ENCODE measurements at places on chromosomes 12 and 14.
A peak's percentile ranks its signal among the peaks of the same experiment; 100 is the strongest.

- no peak for DNase-seq
These were observed 3.6 kb upstream of the KRT72 start for GRCh38 chr12:52604859-52605258.

GRCh38 chr12:67067453-67068203 lies 201.5 kb upstream of the CAND1 start:
- DNase-seq, result no peak

- DNase-seq, result no peak
These were observed 28.1 kb upstream of the ADGRD1 start for GRCh38 chr12:130925666-130926015.

GRCh38 chr14:61610900-61611299 lies 84.4 kb upstream of the HIF1A start:
- no peak for DNase-seq

DNA sequence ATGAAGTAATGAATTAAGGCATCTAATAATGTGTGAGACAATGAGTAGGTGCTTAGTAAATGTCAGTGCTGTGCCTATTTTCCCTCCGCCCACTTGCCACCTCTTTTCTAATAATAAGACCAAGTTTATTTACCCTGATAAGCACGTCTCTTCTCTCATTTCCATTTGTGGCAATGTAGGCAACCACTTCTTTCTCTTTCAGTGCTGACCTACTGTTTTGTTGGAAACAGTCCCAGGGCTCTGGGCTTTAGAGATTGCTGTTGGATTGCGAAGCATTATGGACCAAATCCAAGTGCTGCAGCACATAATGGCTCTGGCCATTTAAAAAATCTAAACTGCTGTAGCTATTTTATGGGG lies 141.3 kb upstream of the PLEKHG7 start:
- no peak for DNase-seq

- no peak for DNase-seq
These were observed 82.4 kb upstream of the CCND2 start for GRCh38 chr12:4191149-4191548.

- peak; percentile 95 for DNase-seq
These were observed at the start of gene TMX1 for GRCh38 chr14:51239813-51240803. TSS of gene TMX1 (plus strand) at chr14:51240247. CDS start at chr14:51240293, 46 bp downstream.

DNA sequence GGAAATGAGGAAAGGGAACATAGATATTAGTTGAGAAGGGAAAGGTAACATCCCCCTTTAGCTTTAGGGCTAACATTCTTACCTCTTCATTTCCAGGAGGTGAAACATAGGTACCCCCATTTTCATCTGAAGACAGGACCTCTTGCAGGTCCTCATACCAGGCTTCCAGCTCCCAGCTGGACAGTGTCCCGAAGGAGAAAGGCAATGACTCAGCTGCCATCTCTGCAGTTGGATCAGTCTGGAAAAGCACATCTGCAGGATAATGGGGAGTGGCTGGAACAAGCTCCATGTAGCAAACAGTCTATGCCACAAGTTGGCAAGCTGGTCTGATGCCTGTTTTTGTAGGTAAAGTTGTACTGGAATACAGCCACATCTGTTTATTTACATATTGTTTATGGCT lies 3.1 kb downstream of the DDIT3 start:
- no peak for DNase-seq

DNA sequence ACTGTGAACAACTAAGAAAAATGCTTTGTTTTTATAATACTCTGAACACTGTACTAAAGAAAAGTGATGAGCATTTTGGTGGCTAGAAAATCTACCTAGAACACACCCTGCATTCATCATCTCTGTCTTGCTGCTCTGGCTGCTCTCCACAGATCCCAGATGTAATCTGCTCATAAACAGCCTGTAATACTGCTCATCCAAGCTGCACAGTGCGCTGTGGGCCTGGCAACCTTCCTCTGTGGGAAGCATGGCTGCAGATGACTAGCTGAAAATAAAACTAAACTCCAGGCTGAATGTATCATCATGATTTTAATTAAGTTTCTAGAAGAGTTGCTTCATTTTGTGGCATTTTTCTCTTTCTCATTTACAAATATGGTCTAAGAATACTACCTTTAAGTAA lies 200.7 kb downstream of the SLC2A13 start:
- DNase-seq, result no peak

DNA sequence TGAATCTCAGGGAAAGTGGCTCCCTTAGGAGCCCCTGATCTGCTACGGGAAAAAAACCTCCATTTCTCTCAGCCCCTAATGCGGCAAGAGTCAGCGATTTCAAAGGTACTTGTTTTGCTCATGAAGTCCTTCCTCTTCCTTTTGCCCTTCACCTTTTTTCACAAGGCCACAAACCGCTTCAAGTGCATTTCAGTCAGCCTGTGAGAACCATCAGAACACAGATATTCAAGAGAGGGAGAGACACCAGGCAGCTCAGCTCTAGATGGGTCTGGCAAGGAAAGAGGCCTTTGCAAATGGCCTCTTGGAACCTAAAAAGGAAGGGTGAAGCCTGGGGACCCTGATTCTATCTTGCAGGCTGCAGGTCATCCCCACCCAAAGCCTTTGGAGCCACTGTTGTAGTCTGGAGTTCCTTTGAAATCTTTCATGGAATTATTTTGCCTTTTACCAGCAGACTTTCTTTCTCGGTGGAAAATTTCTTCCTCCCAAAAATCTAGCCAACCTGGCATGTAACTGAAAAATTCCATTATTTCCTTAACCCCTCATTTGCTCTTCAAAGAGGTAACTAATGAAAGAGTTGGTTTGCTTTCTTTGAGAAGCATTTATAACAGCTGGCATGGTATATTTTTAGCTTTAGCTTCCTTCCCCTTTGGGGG lies 145.0 kb downstream of the SAMD4A start:
- DNase-seq, result no peak

GRCh38 chr12:103422746-103423515 lies 72.8 kb downstream of the C12orf42 start:
- no peak for DNase-seq
